ENCODE measurements at places on chromosomes 5 and 9.

- DNase-seq, result no peak
These were observed 49.1 kb upstream of the OLFM1 start for GRCh38 chr9:135038331-135038730.

DNA sequence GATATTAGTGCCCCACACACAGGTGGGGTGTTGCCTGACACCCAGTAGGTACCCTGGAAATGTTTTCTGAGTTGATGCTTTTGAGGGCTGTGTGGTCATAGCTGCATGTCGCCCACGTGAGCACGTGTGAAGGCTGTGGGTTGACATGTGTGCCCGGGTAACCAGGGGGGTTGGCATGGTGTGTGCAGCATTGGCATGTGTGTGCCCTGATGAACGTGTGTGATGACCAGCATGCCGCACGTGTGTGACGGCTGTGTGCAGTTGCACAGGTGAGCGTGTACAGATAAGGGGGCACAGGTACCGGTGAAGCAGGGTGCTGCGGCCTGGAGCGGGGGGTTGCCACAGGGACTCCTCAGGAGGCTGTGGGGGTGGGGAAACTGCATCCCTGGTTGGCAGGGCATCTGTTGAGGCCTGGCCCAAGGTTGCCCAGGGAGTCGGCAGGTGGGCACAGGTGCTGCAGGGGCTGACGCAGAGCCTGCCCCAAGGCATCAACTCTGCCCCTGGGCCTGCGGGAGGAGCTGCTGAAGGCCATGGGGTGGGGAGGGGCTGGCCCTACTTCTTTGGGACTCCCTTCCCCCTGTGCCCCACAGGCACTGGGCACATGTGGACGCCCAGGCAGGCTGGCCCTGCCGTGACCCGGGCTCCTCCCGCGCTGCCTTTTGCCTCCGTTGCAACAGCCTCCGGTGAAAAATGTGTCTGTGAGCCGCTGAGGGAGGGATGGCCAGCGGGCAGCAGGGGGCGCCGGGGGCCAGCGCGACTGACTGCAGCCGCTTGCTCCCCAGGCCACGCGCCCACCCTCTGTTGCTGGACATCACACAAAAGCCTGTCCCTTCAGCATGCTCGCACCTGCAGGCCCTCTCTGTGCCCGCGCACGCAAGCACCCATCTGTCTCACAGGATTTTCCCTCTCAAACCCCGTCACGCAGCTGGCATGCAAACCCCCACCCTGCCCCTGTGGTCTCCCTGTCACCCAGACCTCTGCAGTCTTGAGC, 2.2 kb downstream of the UNC5A start:
- no peak for DNase-seq

DNA sequence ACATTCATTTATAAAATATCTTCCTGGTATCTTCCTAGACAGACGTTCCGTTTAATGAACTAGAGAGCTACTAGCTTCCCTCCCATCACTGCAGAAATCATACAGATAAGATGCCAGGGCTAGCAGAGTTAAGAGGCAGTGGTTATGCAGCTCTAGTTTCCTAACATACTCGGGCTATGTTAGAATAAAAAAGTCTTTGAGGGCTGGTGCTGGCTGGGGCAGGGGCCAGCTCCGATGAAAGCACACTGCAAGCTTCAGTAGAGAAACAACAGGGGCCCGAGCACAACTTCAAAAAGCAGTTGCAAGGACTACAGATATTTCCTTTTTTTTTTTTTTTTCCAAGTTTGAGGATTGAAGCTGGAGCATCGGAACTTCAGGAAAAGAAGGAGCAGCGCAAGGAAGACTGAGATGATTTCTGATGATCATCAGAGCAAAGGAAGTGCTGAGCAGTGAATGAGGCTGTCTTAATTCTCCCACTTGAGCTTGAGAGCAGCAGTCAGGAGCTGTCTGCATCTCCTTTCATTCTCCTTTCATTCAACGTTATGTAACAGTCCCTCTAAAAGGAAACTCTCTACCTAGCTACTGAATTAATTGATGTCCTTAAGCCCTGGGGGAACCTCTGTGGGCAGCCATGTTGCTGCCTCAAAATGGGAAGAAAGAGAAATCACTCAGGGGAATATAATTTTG, 47.6 kb upstream of the ADCY2 start:
- DNase-seq, result no peak

DNA sequence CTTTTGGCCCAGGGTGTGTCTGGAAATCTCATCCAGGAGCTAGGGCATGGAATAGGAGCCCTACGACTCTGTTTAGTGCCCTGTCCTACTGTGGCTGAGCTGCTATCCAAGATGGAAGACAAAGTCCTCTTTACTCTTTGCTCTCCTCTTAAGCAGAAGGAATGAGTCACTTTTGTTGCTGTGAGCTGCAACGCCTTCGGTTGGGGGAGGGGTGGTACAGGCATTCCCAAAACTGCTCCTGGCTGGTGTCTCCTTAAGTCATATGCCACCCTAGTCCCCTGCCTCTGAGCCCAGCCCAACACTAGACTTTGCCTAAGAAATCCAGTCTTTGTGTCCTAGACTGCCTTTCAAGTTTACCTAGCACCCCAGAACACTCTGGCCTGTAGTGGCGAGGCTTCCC, 99.9 kb downstream of the PRR16 start:
- no peak for DNase-seq

- DNase-seq, result peak; percentile 36
These were observed 14.2 kb upstream of the AGGF1 start for GRCh38 chr5:77015938-77016569.

GRCh38 chr9:35628389-35628991, 10.3 kb upstream of the CD72 start:
- DNase-seq, result no peak

DNA sequence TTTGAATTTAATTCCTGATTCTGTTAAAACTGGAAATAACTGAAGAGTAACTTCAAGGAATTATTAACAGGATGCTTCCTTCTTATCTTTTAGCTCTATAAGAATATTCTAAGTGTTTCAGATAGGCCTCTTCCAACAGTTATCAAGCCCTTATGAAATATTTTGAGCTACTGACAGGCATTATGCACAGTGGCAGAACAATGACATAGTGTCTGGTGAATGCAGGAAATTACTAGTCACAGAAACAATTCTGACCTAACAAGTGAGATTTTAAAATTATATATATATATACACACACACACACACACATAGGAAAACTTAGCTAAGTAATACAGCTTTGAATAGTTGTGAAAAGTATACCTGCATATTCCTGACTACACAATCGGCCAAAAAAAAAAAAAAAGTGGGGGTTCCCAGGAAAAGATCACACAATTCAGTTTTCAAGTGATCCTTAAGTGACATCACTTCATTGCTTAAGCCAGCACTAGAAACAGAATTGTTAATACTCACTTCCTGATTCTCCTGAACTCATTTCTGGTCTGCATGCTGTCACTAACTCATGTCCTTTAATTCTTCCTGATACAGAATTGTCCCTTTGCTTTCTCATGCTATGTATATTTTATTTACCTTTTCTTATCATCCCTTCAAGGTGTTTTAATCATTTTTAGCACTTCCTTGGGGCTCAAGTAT, 77.3 kb downstream of the SLC25A46 start:
- no peak for DNase-seq
